ENCODE measurements at places on chromosomes 5 and 9.
A peak's percentile ranks its signal among the peaks of the same experiment; 100 is the strongest.

GRCh38 chr5:83927140-83927733 lies 206.6 kb upstream of the HAPLN1 start:
- DNase-seq = peak; percentile 2

GRCh38 chr9:75448281-75448680 lies 360.0 kb downstream of the OSTF1 start:
- DNase-seq = no peak

DNA sequence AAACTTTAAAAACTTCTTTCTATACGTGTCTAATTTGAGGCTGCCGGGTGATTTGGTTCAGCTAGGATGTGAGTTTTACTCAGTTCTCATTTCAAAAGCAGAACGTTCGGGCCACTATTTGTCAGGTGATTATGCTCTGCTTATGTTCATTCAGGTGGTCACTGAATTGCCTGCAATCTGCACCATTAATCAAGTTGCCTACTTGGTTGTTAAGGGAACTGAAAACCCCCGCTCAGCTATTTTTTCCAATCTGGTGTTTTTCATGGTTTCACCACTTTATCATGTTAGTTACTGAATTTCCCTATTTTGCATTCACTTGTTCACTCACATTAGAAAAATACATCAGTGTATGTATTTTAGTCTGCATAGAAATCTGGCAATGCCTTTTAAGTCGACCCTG lies 523.0 kb downstream of the CSNK1G3 start:
- no peak for DNase-seq

DNA sequence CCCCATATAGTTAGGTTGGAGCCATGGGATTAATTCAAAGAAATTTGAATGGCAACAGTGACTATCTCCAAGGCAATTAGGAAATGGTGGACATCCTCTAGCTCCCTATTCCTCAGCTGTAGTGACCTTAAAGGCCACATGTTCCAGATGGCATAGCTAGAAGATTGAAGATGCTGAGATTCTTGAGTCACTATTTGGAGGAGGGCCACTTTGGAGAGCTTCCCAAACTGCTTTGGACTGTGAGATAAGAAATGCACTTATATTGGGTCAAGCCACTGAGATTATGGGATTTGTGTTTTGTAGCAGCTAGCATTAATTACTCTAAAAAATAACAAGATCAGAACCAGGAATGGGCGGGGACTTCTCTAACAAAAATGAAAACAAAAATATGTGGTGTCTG lies 636.2 kb upstream of the CCNG1 start:
- no peak for DNase-seq

DNA sequence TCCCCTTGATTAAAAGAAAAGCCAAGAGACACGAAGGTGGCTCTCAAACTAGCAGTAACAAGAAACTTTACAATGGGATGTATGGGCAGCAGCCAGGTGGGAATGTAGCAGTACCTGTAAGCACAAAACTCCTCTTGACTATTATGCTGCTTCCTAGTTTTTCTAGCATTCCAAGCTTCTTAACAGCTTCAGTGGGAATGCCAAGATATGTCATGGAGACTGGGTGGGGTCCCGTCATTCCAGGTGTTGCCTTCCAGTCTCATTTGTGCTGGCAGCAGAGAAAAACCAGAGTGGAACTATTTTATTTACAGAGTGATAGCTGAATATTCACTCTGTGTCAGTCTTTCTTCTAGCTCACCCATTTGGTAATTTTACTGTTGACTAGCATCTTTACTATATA lies 236.6 kb downstream of the ARL15 start:
- no peak for DNase-seq

DNA sequence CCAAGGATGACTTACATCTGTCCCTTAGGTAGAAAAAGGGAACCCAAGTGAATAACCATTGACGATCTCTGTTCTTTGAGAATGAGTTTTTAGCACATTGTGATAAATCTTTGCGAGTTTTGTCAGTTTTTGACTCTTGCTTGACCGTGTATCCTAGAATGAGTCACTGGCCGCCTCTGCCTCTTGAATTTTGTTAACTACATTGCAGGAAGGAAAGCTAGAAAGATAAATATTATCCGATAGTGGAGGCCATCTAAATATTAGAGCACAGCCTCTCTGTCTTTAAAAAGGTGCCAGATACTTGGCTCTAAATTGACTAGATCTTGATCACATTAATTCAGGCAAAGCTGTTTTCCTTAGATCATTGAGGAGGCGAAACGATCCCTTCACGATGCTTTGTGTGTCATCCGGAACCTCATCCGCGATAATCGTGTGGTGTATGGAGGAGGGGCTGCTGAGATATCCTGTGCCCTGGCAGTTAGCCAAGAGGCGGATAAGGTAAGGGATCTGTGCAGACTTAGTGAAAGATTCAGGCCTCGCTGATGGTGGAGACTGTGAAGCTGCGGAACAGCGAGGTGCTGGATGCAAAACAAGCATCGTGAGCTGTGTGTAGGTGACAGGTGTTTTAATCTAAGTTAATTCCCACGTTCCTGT lies 12.2 kb downstream of the CCT5 start:
- DNase-seq = no peak

GRCh38 chr5:31100781-31101310 lies 92.6 kb upstream of the CDH6 start:
- DNase-seq = no peak

DNA sequence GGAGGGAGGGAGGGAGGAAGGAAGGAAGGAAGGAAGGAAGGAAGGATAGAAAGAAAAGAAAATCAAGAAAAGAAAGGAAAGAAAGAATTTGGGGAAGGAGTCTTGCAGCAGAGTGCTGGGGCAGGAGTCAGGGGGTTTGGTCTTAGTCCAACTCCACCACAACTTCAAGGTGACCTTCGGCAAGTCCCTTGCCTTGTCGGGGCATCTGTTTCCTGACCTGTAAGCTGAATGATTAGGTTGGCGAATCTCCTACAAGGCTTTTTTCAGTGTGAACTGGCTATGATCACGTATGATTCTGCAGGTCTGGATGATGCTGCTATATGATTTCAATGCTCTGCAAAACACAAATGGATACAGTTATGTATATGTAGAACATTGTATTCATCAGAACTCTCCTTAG lies 20.1 kb downstream of the SMIM23 start:
- no peak for DNase-seq

GRCh38 chr9:90854637-90855175 lies 53.1 kb downstream of the SYK start:
- DNase-seq = no peak

DNA sequence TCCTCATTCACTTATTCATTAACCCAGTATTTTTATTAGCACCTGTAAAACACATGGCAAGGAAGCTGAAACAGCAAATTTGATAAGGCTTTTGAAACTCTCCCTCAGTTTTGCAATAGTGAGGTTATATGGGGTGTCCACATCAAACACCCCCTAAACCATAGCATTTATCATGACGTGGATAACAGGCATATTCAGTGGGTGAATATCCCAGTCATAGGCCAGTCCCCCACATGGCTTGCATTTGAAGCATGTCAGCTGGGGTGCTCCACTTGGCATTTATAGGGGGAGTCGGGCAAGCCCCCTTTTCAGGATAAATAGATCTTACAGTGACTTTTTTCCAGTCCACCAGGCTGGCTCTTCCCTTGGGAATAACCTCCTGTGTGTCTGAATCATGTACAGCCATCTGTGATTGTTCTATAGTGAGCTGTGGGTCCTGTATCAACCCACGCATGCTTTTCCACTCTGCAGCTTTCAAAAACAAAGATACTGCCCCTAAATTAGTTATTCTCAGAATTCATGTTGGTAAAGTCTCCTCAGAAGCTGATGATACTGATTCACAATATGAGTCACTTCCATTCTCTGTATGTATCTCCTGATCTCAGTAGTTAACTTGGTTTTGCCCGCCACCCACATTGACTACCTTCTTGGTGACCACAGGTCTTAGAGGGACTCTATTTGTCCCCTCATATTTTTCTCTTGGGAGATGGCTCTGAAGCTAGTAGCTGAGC lies 84.4 kb upstream of the SPIN1 start:
- no peak for DNase-seq

DNA sequence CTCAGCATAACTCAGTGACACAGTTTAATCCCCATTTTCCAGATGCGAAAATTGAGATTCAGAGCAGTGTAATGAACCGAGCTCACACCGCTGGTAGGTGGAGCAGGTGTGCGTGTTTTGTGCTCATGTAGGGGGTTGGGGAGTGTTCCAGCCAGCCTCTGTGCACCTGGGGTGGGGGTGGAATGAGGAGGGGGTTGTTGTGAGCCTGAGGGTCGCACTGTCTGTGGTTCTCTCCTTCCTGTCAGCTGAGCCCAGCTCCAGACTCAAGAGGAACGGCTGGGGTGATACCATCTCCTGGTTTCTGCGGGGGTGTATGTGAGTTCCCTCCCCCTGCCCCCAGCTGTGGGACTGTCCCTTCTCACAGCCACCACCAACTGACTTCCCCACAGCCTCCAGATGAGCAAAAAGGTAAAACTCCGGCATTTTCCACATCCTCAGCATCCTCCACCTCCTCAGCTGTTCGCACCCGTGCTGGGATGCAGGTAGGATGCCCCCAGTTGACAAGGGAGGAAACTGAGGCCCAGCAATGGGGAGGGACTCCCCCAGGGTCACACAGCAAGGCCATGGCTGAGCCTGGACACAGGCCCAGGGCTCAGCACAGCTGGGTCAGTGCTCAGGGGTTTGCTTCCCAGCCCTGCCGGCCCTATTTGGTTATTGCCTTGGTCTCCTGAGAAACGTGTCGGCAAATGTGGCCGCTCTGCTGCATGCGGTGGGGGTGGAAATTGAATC lies 2.1 kb downstream of the SH2D3C start:
- DNase-seq = no peak

- DNase-seq = no peak
These were observed 81.1 kb upstream of the RAI14 start for GRCh38 chr5:34574936-34575467.

DNA sequence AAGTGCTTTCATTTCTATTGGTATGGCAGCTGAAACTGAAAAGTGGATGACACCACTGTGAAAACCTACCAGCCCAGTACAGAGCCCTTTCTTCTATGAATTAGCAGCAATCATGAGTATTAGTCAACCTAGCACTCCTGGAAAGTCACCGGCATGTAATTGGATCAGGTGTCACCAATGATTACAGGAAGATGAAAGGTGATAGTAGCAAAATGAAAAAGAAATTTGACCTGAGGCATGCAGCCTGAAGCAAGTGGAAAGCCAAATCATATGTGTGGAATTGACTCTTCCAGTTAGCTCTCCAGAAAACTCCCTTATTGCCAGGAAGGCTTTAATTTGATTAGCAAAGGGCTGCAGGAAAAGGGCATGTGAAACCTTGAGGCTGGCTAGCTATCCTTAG lies 81.2 kb upstream of the NAA35 start:
- peak; percentile 29 for DNase-seq

- DNase-seq = no peak
These were observed 3.5 kb upstream of the PHYHD1 start for GRCh38 chr9:128917151-128917849.

DNA sequence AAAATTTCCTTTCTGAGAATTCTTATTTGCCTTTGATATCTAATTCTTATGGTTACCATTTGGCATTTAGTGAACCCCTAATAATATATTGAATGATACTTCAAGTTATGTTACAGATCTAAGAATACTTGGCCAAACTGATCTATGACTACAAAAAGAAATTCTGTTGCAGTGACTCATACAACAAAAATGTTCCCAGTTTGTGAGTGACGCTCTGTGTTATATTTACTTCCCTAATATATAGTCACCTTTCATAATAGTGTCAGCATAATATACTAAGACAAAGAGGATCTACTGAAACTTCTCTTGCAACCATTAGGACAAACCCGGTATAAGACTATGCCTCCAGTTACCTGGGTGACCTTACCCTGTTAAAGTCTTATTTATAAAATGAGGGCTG lies 216.9 kb upstream of the TLX3 start:
- no peak for DNase-seq

GRCh38 chr9:104836235-104836634 lies 72.3 kb downstream of the NIPSNAP3B start:
- DNase-seq = peak; percentile 52

DNA sequence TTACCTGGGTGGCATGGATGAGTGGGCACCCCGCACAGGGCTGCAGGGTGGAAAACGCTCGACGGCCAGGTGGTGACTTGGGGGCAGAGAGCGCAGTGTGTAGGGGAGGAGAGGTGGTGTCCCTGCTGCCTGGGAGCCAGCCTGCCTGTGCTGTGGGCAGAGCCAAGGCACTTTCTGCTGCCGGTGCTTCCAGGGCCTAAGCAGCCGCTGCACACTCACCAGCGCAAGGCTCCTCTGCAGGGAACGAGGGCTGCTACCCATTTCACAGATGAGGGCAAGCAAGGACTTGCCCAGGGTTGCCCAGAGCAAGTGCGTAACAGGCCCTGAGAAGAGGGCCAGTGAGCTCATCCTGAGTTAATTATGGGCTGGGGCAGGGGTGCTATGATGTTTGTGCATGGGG lies 62.5 kb downstream of the CRB2 start:
- DNase-seq = no peak

DNA sequence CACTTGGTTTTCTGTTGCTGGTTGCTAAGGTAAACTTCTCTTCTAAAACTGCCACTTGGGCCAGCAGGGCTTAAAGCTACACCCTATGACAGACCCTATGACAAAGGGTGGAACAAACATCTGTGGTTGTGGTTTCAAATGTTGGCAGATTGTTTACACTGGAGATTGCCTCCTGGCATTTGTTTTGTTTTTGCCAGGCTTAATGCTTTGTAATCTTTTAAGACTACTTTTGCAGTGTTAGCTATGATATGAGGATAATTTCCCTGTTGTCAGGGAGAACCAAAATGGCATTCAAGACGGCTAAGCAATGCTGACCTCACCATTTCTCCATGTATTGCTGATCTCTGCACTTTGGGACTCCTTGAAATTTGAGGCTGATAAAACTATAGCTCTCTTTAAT lies 50.3 kb downstream of the MAMDC2 start:
- DNase-seq = no peak

DNA sequence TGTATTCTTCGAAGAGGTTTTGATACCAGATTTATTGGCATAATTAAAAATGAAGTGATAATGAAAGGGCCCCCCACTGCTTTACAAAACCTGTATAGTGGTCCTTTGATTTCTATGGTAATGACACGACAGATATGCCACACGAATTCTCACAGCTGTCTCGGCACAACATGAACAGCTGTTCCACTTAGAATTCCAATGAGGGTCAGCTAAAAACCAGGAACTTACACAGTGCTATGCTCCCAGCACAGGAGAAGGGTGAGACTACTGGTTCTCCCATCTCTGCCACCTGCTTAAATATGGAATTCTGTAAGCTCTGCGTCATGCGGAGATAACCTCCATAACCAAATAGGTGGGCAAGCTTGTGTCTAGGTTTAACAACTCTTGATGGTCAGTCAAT lies 183.0 kb upstream of the EFNA5 start:
- DNase-seq = no peak

GRCh38 chr5:149793256-149793550 lies 63.1 kb downstream of the PPARGC1B start:
- no peak for DNase-seq

DNA sequence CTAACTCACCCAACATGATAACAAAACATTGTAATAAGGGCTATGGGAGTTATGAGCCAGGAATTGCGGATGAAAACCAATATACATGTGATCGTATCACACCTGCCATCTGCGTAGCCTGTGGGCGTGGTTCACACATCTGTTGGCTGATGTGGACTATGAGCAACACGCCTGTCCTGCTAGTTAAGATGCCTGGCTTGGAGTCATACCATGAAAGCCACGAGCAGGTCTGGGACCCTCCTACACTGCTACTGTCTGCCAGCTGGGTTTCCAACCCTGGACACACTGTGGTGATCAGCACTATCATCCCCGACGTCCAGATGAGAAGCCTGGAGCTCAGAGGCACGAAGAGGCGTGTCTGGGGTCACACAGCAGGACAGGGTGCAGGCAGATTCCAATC lies 40.2 kb downstream of the STK10 start:
- no peak for DNase-seq

GRCh38 chr5:122252319-122252718 lies 59.7 kb upstream of the SNCAIP start:
- DNase-seq = no peak

Measured in NCI-H2107 (cell line).